Kidney tubule cell (primary cell): ENCODE measurements at places on chromosomes 5 and 9.
A peak's percentile ranks its signal among the peaks of the same experiment; 100 is the strongest.

- DNase-seq = peak; percentile 96
Observed at GRCh38 chr9:2722715-2723114, 5.4 kb downstream of the KCNV2 start.

DNA sequence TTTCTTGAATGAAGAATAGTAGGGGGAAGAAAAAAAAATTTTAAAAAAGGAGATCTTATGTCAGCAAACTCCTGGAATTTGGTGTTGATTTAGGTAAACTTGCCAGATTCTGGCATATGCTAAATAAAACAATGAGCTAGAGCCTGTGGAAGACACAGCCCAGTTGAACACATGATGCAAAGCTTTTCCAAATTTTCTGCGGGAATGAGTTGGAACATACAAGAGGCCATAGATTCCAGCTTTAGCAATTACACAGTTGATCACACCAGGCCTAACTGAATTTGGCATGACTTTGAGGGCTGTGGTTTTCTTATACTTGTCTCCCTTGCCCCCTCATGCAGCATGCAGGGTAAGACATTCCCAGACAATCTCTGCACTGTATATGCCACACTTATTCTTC is 297.0 kb downstream of the SH3GL2 start:
- DNase-seq = no peak

DNA sequence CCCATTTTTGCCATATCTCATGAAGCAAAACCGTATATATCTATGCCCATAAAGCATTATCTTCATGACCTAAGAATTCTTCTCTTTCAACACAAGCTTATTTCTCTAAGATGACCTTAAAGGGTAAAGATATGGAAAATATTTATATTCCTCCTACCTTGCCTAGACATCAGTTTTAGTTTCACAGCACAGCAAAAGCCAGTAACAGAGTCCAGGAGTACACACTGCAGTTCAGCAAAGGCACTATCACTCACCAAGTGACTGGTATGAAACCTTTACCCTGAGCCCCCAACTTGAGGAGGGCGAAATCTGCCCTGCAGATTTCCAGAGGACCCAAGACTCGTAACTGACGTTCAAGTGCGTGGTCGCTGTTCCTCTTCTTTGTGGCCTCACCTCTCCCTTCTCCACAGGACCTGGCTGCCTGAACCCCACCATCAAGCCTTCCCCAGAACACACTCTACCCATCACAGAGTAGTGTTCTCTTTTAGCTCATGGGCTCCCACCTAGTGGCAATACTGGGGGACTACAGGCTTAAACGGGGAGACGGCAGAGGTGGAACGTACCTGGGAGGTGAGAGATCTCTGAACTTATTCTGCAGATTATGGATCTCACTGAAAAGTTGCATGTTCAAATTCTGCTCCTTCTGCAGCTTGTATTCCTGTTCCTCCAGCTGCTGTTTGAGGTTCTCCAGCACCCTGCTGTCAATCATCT is 141.0 kb downstream of the CDK5RAP2 start:
- DNase-seq = peak; percentile 17

- no peak for DNase-seq
Observed at GRCh38 chr5:158373608-158374395, 514.9 kb upstream of the CLINT1 start.

DNA sequence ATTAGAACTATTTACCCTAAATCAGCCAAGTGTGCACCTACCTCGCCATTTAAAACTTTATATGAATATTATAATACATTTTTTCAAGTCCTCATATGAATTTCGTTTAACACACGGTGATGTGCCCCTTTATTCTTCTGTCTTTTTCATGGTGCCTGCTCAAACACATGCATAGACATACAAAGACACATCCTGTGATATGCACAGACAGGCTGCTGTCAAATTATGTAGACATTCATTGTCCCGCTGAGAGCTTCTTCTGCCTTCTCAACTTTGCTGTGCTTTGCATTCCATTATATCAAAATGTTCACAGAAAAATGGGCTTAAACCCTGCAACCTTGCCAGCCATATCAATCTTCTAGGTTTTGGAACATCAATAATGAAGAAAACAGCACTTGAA is 193.8 kb downstream of the NTRK2 start:
- no peak for DNase-seq
